ENCODE measurements at places on chromosomes 3 and 15.

- no peak for DNase-seq
Measured at GRCh38 chr3:156349978-156350377, 204.9 kb downstream of the SSR3 start.

DNA sequence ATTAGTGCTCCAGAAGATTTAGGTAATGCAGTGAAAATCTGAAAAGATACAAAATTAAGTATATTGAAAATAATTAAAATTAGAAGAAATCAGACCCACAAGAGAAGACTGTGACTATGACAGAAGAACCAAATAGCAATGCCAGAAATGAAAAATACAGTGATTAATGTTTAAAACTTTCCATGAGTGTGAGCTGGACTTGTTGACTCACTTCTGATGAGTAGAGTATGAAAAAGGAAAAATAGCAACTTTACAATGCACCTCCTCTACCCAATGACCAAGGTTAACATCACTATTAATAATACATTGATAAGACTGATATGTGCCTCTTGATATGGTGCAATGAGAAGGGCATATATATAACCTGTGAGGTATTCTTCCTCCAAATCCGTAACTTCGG, 39.3 kb upstream of the SLC22A13 start:
- no peak for DNase-seq

DNA sequence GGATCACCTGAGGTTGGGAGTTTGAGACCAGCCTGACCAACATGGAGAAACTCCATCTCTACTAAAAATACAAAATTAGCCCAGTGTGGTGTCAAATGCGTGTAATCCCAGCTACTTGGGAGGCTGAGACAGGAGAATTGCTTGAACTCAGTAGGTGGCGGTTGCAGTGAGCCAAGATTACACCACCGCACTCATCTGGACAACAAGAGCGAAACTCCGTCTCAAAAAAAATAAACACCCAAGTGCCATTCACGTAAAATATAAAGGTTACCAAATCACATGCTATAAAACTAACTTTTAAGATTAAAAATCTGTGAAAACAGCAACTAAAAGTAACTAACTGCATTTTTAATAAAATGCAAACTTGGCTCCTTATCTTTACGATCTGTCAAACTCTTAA, 8.9 kb downstream of the TRIM59 start:
- no peak for DNase-seq

DNA sequence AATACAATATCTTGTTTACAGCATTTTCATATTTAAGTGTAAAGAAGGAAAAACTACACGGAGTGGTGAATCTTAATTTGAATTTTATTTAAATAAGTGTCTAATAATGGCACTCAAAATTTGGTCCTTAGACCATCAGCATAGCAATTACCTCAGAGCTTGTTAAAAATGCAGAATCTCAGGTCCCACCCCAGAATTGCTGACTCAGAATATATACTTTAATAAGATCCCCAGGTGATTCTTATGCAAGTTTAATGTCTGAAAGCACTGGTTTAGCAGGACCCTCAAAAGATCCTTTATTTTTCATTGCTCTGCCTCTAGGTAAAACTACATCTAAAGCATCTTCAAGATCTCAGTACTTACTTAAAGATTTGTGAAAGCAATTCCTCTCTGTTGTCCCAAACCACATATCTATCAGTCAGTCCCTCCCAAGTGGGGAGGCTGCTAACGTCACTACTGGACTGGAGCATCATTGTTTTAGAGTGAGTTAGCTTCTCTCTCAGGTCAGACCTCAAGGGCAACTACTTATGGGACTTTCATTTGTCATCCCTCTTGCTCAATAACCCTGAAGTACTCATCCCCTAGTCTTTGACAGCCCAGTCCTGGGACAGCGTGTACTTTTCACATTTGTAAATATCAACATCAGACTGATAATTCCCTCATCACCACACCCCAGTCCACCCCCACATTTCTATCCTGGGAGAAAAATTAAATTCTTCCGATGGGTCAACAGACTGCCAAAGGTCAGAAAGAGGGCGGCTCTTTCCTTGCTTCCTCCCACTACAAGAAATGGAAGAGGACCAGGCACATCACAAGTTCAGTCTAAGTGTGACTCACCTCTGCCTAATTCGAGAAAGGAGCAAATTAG, 76.7 kb downstream of the CBLB start:
- DNase-seq, result no peak
